Common myeloid progenitor, CD34-positive (primary cell): ENCODE measurements at places on chromosomes 3 and 15.

DNA sequence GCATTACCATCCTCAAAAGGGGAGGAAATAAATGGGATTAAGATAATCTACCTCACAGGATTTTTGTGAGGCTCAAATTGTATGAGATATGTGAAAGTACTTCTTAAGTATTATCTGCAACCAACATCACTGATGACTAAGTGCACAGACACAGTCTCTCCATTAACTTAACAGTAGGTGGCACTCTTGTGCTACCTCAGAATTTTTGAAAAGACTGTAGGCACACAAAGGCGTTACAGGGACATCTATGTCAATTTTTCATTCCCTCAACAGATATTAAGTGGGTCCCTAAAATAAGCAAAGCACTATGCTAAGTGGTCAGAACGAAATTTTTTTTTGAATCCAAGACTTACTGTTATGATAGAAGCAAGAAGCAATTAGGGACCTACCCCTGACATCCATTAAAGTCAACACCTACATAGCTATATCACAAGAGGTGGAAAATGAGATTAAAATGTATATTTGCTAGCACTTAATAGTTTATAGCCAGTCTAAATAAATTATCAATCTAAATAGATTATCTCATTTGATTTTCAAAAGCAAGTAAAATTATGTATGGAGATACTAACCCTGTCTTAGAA, 52.9 kb downstream of the RYK start:
- peak; percentile 79 for DNase-seq

- DNase-seq: no peak
Observed at GRCh38 chr3:111032677-111033076, 38.9 kb upstream of the NECTIN3 start.

DNA sequence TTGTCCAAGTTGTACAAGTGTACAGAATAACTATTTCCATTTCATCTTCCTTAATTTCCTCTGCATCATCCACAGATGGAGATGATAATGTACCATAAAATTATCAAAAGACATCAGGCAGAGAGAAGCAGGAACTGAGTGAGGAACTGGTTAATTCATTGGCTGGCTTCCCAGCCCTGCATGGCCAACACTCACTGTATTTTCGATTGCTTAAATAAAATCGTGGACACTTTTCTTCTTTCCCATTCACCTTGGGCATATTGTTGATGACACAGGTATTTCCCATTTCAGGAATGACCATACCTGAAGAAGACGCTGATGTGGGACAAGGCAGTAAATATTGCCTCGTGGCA, 144.2 kb upstream of the ABHD17C start:
- DNase-seq: peak; percentile 31

DNA sequence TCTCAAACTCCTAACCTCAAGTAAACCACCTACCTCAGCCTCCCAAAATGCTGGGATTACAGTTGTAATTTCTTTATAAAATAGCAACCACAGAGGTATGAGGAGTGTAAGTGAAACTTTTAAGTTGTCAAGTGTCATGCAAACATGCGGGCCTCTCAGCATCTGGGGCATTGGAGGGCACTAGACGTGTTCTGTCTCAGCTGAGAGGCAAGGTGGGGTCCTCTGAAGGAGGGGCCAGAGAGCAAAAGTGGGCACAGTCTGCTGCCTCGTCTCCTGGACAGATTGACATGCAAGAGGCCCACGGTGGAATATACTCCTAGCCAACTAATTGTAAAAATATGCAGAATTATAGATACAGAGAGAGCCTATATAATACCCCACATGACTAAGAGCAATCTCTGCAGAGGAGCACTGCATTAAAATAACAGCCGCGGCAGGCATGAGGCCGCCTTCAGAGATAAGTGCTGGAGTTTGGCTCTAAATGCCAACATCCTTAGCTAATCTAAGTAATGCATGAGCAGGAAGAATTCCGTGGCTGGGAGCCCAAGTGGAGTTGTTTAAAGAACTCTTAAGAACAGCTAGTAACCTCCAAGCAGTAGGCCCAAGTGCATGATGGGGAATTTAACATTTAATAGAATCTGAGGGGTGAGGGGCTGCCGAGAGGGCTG, 87.8 kb upstream of the RNU6-1 start:
- DNase-seq: no peak

- no peak for DNase-seq
Observed at GRCh38 chr15:59678620-59679019, 10.5 kb downstream of the BNIP2 start.

GRCh38 chr15:42364529-42364928, 5.2 kb downstream of the CAPN3 start:
- DNase-seq: no peak

DNA sequence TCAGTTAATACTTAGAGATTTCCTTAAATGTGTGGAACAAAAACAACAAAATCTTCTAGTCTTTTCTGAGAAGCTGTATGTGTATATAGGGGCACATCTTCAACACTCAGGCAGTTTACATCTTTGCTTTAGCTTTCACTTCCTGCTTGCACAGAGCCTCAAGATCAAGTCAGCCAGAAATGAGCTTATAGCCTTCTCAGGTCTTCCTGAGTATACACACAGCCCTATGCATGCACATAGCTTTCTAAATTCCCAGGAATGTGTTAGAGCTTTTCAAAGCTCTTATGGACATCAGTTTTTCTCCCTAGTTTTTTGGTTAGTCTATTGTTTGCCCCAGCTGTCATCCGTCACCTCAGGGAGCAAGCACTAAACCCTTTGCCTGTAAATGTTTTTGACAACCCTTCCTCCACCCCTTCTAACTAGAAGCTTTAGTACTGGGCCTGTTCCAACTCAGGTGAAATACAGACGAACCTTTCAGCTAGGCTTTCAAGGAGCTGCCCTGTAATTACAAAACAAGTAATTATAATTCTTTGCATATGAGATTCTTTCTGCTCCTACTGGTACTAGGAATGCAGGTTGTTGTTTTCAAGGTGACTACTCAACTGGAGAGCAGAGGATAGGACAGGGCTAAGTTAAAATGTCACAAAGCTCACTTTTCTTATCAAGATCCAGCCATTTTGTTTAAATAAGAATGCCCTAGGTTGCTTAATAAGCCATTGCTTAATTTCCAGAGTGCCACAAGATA, 22.6 kb upstream of the MTMR10 start:
- DNase-seq: no peak

DNA sequence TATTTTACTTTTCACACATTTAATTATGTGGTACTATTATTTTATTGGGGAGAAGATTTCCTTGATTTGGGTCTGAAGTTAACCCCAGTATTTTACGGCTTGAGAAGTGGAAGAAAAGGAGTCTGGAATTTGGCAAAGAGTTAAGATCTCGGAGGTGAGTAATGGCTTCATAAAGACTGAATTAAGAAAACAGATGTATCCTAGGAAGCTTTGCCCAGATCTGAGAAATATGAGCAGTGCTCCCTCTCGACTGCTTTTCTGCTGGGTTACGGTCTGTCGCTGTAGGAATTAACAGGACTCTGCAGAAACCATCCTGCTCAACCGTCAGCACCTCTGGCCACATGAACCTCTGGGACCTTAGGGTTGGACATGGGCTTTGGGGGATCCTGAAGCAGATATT, 163.6 kb upstream of the NDN start:
- no peak for DNase-seq

DNA sequence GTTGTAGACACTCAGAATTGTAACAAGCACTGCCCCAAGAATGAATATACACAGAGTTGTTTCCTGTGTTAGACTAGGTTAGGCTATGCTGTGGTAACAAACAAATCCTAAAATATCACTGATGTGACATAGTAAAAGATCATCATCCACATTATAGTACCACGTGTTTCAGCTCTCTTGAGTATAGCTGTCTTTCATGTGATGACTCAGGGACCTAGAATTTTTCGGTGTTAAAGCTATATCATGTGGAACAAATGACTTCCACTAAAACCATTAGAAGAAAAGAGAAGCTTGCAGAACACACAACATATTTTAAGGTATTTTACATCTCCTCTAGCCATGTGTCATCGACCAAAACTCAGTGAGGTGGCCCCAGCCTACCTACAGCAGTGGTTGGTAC, 307.9 kb upstream of the RBMS3 start:
- no peak for DNase-seq

DNA sequence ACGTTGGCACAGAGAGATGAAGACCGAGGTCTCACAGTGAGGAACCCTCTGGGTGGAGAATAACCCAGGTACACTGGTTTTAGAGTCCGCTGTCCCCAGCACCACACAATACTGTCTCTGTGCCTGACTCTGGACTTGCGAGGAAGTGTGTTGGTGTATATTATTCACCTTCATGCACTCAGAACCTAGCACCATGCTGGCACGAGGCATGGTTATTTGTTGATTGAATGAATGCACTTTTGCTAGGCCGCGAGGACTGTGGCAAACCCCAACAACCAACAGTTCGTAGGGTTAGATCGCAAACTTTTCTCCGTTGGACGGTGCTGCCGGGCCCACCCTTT, 484 bp upstream of the C3orf52 start:
- no peak for DNase-seq

GRCh38 chr3:156802821-156803606, 23.1 kb upstream of the LEKR1 start:
- no peak for DNase-seq
